ENCODE measurements at places on chromosomes 1 and 21. TPM values are rescaled to one million over a fixed set of nuclear protein-coding genes. Genes with fewer than 3 reads are reported as not detected.
A peak's percentile ranks its signal among the peaks of the same experiment; 100 is the strongest.

OR4F16 gene
- total RNA-seq: 3.3 TPM

DNA sequence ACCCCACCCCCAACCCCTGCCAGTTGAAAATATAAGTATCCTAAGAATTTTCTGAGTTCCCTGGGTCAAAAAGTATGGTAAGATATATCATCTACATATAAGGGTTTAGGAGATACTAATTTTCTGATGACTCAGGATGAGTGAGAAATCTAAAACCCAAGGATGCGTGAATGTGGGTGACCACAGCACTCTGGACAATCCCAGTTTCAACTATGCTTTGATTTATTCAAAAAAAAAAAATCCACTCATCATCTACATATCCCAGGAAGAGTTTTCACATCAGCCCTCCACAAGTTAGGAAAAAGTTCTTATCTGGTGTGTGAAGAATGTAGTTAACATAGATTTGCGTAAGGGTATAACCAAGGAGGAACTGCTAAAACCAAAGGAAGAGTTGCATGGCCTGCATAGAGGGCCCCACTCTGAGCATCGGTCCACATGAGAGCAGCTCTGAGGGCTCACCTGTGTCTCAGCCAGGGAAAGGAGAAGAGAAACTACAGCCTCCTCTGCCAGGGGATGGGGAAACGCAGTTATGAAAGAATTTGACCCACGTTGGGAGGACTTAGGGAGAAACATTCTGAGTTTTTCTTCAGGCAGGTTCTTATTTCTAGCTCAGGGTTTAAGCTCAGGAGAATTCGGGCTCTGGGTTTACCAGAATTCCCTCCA is 18.8 kb downstream of the LAMB3 start:
- no peak overlapping the region for H3K4me3 ChIP-seq
- no peak overlapping the region for H3K27ac ChIP-seq
- H3K4me1 ChIP-seq: no peaks in the 10 kb centered on the region
- no peaks in the 10 kb centered on the region for H3K27me3 ChIP-seq
- H3K36me3 ChIP-seq: no peaks in the 10 kb centered on the region

GRCh38 chr1:25688390-25689119 is 72.0 kb downstream of the MAN1C1 start:
- DNase-seq: no peak
- no peaks in the 10 kb centered on the region for H3K27me3 ChIP-seq
- H3K36me3 ChIP-seq: no peaks in the 10 kb centered on the region
- peak overlapping the region; percentile 4 for H3K27ac ChIP-seq
- no peak overlapping the region for H3K4me3 ChIP-seq

DNA sequence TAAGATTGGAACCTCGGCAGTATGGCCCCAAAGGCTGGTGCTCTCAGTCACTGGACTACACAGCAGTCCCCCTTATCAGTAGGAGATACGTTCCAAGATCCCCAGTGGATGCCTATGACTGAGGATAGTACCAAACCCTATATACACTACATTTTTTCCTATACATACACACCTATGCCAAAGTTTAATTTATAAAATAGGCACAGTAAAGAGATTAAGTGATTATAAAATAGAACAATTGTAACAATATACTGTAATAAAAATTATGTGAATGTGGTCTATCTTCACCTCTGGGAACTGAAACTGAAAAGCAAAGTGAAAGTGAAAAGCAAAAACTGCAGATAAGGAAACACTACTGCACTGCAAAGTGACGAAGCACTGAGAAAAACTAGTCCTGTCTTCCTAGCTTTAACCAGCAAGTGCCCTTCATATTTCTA is 96.8 kb downstream of the INTS7 start:
- no peak for DNase-seq
- no peaks in the 10 kb centered on the region for H3K36me3 ChIP-seq
- no peak overlapping the region for H3K27ac ChIP-seq
- H3K4me1 ChIP-seq: no peaks in the 10 kb centered on the region
- peak overlapping the region; percentile 7 for H3K4me3 ChIP-seq
- H3K27me3 ChIP-seq: no peaks in the 10 kb centered on the region
